HCT116 (cell line): ENCODE measurements at places on chromosomes 5 and 9.

GRCh38 chr9:136482046-136482792 lies 621 bp downstream of the SEC16A start:
- DNase-seq: no peak

- no peak for DNase-seq
Observed at GRCh38 chr5:6344593-6344989, 33.8 kb downstream of the MED10 start.

- no peak for DNase-seq
Observed at GRCh38 chr9:35822926-35823325, 5.6 kb downstream of the FAM221B start.

- no peak for DNase-seq
Observed at GRCh38 chr5:1106385-1107166, 5.3 kb downstream of the SLC12A7 start.

- no peak for DNase-seq
Observed at GRCh38 chr5:66378407-66378806, 217.8 kb upstream of the MAST4 start.

- DNase-seq: no peak
Observed at GRCh38 chr5:35904443-35905132, 33.8 kb downstream of the CAPSL start.

DNA sequence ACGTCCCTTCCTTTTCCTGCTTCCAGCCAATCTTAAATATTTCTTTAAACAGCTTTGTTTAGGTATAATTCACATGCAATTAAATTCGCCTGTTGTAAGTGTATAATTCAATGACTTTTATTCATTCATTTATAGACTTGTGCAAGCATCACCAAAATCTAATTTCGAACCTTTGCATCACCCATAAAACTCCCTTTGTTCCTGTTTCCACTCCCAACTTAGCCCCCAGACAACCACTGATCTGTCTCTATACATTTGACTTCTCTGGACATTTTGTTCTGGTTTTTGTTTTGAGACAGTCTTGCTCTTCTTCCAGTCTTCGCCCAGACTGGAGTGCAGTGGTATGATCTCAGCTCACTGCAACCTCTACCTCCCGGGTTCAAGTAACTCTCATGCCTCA lies 71.5 kb downstream of the NR6A1 start:
- no peak for DNase-seq

DNA sequence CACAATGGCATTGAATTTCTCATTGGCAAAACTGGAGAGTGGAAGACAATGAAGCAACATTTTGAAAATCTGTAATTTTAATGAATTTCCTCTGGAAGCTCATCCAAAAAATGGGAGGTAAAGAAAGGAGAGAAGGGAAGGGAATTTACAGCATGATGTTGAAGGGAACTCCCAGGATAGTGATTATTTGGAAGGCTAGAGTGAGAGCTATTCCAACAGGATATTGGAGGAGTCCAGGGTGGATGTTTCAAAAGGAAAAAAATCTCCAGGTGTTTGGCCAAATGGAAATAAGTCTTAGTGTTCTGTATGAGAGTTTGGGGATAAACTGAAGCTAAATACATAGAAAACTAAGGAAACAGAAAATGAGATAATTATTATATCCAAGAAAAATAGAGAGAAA lies 106.2 kb downstream of the IZUMO3 start:
- DNase-seq: no peak

- DNase-seq: no peak
Observed at GRCh38 chr9:117535973-117536372, 121.1 kb upstream of the ASTN2 start.

DNA sequence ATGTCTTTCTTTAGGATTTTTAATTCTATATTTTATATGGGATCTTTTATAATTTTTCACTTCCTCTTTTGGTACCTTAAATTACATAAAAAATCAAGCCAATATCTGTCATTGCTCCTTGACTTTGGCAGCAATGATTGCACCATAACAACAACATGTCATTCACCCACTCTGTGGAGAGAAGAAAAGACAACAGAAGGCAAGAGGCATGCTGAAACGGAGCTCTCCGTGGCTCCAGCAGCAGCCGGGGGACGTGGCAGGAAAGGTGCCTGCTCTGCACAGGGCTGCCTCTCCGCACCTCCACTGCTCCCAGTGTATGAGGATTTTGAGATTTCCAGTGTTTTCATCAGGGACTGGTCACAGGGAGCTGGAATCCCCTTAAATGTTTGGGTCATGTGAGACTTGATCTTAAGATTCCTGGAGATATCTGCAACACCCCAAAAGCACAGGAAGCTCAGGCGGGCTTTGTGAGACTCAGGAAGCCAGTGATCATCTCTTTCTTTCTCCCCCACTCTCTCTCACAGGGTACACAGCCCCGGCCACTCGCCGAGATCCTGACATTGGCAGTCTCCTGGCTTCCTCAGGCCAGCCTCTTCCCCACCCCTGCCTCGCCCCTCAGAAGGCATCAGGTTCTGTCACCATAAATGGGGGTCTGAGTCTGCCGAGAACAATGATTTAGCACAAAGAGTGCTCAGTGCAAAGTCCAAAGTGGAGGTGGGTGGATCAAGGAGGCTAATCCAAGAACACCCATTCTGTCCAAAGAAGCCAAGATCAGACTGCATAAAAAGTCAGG lies 74.6 kb downstream of the ACTL7B start:
- no peak for DNase-seq

GRCh38 chr5:95707055-95707454 lies 24.1 kb upstream of the RHOBTB3 start:
- no peak for DNase-seq

GRCh38 chr5:27450607-27451006 lies 412.2 kb upstream of the CDH9 start:
- no peak for DNase-seq

GRCh38 chr5:76278261-76278789 lies 124.8 kb upstream of the IQGAP2 start:
- DNase-seq: no peak

DNA sequence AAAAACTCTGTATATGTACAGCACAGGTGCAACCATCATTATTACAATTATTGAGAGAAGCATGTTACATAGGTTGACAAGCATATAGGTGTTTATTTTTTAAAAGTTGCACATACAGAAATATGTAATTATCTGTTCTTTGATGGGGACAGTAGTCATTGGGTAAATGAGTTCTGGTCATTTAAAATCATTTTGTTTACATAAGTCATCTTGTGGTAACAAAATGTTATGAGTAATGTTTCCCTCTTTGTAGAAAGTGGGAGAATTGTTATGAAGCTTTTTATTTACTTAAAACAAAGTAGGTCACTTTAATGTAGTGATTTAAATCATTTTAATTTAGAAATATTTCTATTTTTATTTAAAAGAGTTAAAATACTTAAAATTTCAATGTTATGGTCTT lies 33.8 kb upstream of the FBXL17 start:
- no peak for DNase-seq

DNA sequence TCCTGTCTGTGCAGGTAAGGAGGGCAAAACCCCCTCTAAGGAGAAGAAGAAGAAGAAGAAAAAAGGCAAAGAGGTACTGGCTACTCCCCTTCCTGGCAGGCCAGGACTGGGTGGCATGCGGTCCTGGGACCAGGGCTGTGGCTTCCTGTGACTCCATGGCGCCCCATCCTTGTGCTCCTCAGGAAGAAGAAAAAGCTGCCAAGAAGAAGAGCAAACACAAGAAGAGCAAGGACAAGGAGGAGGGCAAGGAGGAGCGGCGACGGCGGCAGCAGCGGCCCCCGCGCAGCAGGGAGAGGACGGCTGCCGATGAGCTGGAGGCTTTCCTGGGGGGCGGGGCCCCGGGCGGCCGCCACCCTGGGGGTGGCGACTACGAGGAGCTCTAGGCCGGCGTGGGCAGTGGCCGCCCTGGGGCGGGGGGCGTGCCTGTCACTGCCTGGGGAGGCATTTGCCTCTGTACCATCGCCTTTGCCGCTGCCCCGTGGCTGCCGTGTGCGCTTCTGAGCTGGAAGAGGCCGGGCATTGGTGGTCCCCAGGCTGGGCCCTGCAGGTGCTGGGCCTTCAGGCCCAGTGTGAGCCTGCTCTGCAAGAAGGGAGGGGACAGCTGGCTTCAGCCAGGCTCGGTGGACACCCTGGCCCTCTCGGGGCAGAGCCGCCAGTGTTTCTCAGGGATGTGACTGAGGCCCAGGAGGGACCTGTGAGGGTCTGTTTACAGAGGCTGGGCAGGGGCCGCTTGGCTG lies 2.0 kb upstream of the AJM1 start:
- DNase-seq: no peak

DNA sequence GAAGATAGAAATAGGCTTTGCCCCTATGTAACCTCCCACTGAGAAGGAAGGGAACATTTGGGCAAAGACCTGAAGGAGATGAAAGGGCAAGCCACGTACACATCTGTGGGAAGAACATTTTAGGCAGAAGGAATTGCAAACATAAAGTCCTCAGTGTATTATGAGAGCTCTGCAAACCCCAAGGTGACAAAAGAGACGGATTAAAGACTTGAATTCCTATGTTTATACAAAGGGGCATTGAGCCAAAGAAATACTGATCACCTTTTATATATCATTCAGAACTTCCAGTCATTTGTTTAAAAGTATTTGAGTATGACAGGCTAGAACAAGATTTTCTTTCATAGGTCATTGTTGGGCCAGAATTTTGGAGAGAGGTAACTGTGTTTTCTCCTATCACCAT lies 90.2 kb upstream of the ATG10 start:
- no peak for DNase-seq

GRCh38 chr9:12684974-12685373 lies 8.2 kb upstream of the TYRP1 start:
- no peak for DNase-seq

DNA sequence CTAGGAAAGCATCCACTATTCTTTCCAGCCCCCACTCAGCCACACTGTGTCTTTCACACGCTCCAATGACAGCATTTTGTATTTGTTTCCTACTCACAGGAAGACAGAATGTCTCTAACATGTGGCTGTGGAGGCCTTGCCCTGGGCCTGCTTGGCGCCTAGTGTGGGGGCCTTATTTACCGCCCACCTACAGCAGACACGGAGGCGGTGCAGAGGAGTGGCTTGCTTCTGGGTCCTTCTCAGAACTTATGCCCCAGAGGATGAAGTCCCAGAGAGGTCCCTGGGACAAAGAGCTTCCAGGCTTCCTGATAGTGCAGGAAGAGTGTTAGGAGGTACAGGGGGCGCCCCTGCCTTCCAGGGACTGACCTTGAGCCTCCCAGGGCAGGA lies 8.5 kb upstream of the MRNIP start:
- no peak for DNase-seq
